ENCODE measurements at places on chromosomes 11 and 22. TPM values are rescaled to one million over a fixed set of nuclear protein-coding genes. Genes with fewer than 3 reads are reported as not detected.

GRCh38 chr11:17989306-17989705 is 23.5 kb downstream of the SERGEF start:
- DNase-seq = no peak
- peaks cover 7% of the 10 kb centered on the region for H3K36me3 ChIP-seq
- H3K27ac ChIP-seq = no peak overlapping the region

GRCh38 chr11:103528046-103528445 is 418.8 kb downstream of the DYNC2H1 start:
- H3K4me3 ChIP-seq = no peak overlapping the region
- H3K27me3 ChIP-seq = no peaks in the 10 kb centered on the region
- no peaks in the 10 kb centered on the region for H3K4me1 ChIP-seq
- no peaks in the 10 kb centered on the region for H3K36me3 ChIP-seq

The SLC5A1 gene
- 34.9 TPM for total RNA-seq

DNA sequence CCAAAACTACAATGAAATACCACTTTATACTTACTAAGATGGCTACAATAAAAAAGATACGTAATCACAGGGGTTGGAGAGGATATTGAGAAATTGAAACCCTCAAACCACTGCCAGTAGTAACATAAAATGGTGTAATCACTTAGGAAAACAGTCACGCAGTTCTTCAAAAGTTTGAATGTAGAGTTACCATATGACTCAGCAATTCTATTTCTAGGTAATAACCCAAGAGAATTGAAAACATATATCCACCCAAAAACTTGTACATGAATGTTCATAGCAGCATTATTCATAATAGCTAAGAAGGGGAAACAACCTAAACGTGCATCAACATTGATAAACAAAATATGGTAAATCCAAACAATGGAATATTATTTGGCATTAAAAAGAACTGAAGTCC is 24.4 kb upstream of the PSMA1 start:
- H3K4me1 ChIP-seq = peaks cover 30% of the 10 kb centered on the region
- no peak overlapping the region for H3K27ac ChIP-seq
- H3K4me3 ChIP-seq = no peak overlapping the region
- no peaks in the 10 kb centered on the region for H3K27me3 ChIP-seq
- no peak for DNase-seq
- no peaks in the 10 kb centered on the region for H3K36me3 ChIP-seq

DNA sequence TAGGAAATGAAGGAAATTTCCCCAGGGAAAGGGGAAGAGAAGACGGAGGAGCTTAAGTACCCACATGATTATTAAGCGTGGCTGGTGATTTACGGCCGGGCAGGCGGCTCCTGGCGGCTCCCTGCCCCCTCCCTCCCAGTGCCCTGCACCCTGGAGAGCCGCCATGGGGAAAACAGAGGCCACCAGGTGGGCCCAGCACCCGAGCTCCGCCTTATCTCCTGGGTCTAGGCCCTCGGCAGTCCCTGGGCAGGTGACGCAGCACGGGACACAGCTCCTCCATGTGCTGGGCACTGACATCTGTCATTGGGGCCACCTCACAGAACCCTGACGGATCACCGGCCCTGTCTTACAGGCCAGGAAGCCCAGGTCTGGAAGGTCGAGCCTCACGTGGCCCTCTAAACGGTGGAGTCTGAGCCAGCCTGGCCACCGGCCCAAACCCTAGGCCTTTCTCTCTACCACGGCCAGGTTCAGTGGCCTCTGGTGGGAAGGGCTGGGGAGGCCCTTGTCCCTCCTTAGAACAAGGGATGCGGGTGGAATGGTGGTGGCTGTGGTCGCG is 60.2 kb upstream of the PPARA start:
- peak overlapping the region; percentile 97 for H3K27ac ChIP-seq
- peaks cover 45% of the 10 kb centered on the region for H3K36me3 ChIP-seq
- peaks cover 100% of the 10 kb centered on the region for H3K4me1 ChIP-seq

The NFAM1 gene
- total RNA-seq = 0.74 TPM

- H3K36me3 ChIP-seq = peaks cover 65% of the 10 kb centered on the region
- DNase-seq = no peak
- H3K4me1 ChIP-seq = peaks cover 34% of the 10 kb centered on the region
- no peaks in the 10 kb centered on the region for H3K27me3 ChIP-seq
- no peak overlapping the region for H3K27ac ChIP-seq
- no peak overlapping the region for H3K4me3 ChIP-seq
Measured at GRCh38 chr22:36232715-36233401, 6.5 kb downstream of the APOL2 start.

The SNX32 gene
- 0.37 TPM for total RNA-seq

The UBXN1 gene
- 116 TPM for total RNA-seq

DNA sequence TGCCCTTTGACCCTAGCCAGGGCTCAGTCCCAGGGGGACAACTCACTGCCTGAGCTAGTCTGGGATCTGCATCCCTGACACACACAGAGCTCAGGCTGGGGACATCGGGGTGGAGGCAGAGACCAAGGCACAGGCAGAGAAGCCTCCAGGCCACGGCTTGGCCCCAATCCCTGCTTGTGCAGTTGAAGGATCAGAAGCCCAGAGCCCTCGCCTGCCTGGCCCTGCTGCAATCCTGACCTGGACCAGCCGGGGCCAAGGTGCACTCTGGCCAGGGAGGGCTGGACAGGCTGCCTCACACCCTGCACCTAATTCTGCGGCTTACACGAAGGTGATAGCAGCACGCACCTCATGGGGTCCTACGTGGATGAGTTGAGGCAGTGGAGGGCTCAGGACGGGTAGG is 34.6 kb downstream of the WNT7B start:
- H3K27ac ChIP-seq = no peak overlapping the region
- no peak overlapping the region for H3K4me3 ChIP-seq

The MIAT gene
- total RNA-seq = 2.0 TPM

The CNIH2 gene
- total RNA-seq = not detected

DNA sequence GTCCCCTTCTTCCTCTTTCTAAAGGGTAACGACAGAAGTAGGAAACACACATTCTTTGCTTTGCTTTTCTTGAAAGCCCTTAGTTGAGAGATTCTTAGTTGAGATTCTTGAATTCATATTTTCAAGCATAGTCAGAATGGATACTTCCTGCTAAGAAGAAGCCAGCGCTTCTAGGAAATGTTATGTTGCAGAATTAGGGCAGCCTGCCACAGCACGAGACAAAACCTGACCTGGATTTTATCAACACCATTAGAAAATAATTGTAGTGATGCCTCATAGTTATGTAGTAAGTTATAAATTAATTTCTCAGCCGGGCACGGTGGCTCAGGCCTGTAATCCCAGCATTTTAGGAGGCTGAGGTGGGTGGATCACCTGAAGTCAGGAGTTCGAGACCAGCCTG is 37.9 kb upstream of the NUP160 start:
- no peak for DNase-seq
- no peaks in the 10 kb centered on the region for H3K4me1 ChIP-seq
- no peaks in the 10 kb centered on the region for H3K36me3 ChIP-seq
- no peak overlapping the region for H3K4me3 ChIP-seq
- H3K27ac ChIP-seq = no peak overlapping the region
- H3K27me3 ChIP-seq = no peaks in the 10 kb centered on the region

GRCh38 chr11:117618302-117618981 is 178.6 kb downstream of the DSCAML1 start:
- no peaks in the 10 kb centered on the region for H3K36me3 ChIP-seq
- no peak overlapping the region for H3K4me3 ChIP-seq
- H3K27ac ChIP-seq = peak overlapping the region; percentile 89
- H3K27me3 ChIP-seq = no peaks in the 10 kb centered on the region
- H3K4me1 ChIP-seq = no peaks in the 10 kb centered on the region

GRCh38 chr22:37457093-37457893 is 28.9 kb downstream of the MFNG start:
- H3K4me3 ChIP-seq = no peak overlapping the region
- H3K36me3 ChIP-seq = no peaks in the 10 kb centered on the region
- peak; percentile 68 for DNase-seq
- H3K27ac ChIP-seq = no peak overlapping the region

The EMID1 gene
- total RNA-seq = 0.51 TPM

- no peaks in the 10 kb centered on the region for H3K36me3 ChIP-seq
- H3K4me1 ChIP-seq = no peaks in the 10 kb centered on the region
- no peaks in the 10 kb centered on the region for H3K27me3 ChIP-seq
- H3K27ac ChIP-seq = peak overlapping the region; percentile 69
- peak; percentile 87 for DNase-seq
Measured at GRCh38 chr11:62400760-62401159, 18.1 kb upstream of the SCGB1A1 start.

The SYCE3 gene
- not detected for total RNA-seq

DNA sequence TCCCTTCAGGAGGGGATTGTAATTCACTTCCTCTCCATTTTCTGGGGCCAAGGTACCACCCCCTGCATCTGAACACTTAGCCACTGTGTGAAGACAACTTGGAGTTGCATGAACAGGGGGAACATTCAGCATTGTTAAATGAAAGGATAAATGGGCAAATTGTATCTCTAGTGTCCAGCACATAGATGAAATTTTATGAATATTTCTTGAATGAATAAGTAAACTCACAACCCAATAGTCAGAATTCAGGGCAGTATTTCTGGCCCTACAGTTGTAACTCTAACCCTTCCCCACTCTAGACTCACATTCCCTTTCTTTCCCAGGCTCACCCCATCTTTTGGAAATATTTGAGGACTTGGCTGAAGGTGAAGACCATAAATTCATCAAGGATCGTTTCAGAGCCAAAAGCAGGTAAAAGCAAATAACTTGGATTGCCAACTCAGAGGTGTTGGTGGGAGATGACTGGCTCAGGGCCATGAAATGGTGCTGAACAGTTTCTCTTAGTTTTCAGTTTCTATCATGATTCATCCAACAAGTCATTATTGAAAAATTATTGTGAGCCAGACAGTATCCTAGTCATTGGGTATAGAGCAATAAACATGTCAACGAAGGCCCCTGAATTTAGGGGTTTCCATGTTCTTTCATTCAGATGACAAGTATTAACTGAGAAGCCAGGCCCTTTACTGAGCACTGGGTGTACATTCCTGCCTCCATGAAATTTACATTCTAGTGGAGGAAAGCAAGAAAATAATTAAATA is 33.3 kb upstream of the ZC3H12C start:
- DNase-seq = no peak
- no peak overlapping the region for H3K4me3 ChIP-seq
- no peaks in the 10 kb centered on the region for H3K27me3 ChIP-seq
- no peaks in the 10 kb centered on the region for H3K4me1 ChIP-seq
- H3K27ac ChIP-seq = no peak overlapping the region

- no peaks in the 10 kb centered on the region for H3K4me1 ChIP-seq
- H3K4me3 ChIP-seq = no peak overlapping the region
- H3K27me3 ChIP-seq = no peaks in the 10 kb centered on the region
- no peak for DNase-seq
Measured at GRCh38 chr11:29518389-29519174, 498.2 kb downstream of the KCNA4 start.

DNA sequence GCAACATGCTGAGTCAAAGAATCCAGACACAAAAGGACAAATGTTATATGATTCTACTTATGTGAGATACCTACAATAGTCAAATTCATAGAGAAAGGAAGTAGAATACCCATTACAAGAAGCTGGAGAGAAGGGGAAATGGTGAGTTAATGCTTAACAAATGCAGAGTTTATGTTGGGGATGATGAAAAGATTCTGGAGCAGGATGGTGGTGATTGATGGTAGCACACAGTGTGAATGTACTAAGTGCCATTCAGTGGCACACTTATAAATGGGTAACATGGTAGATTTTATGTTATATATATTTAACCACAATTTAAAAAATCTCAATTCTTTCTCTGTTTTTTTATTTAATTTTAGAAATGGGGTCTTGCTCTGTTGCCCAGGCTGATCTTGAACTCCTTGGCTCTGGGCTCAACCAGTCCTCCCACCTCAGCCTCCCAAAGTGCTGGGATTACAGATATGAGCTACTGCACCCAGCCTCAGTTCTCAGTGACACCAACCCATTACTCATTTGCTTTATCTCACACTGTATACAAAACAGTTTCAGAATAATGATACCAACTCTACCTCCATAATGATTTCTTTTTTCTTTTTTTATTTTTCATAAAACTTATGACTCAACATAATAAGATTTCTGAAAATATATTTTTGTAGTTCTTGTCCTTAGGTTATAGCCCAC is 9.6 kb upstream of the RELA start:
- H3K36me3 ChIP-seq = no peaks in the 10 kb centered on the region
- H3K4me3 ChIP-seq = no peak overlapping the region
- no peaks in the 10 kb centered on the region for H3K27me3 ChIP-seq
- no peak overlapping the region for H3K27ac ChIP-seq

DNA sequence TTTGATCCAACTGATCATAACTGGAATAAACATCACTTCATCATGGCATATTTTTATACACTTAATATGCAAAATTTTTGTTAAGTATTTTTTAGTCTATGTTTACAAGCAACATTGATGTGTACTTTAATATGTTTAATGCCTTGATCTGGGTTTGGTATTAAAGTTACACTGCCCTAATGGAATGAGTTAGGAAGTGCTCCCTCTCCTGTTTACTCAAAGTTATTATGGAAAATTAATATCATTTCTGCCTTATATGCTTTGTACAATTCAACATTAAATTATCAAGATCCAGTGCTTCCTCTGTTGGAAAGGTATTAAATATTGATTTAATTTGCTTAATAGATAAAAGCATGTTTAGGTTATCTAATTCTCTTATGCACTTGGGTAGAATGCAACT is 927.3 kb upstream of the RAG2 start:
- H3K27ac ChIP-seq = no peak overlapping the region
- H3K36me3 ChIP-seq = no peaks in the 10 kb centered on the region
- H3K27me3 ChIP-seq = no peaks in the 10 kb centered on the region
- no peak for DNase-seq
- no peaks in the 10 kb centered on the region for H3K4me1 ChIP-seq

The MTCH2 gene
- 52.4 TPM for total RNA-seq

DNA sequence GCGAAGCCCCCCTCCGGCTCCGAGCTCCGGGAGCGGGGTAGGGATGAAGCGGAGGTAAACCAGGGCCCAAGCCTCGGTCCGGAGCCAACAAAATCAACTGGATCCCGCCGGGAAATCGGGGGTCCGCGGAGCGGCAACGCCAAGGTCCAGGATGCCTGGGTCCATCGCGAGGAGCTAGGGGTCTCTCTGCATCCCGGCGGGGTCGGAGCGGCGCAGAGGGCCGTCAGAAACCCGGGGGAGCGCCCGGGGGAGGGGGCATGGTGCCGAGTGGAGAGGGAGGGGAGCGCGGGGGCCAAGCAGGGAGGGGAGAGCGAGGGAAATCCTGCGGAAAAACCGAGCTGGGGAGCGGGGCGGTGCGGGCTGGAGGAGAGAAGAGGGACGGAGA is 51.8 kb downstream of the SLC22A12 start:
- H3K27ac ChIP-seq = no peak overlapping the region
- no peaks in the 10 kb centered on the region for H3K27me3 ChIP-seq
- peak overlapping the region; percentile 43 for H3K4me3 ChIP-seq
- H3K4me1 ChIP-seq = no peaks in the 10 kb centered on the region
- no peak for DNase-seq

The IRAG1 gene
- total RNA-seq = 4.6 TPM

The C11orf86 gene
- total RNA-seq = not detected

GRCh38 chr11:27812341-27812740 is 112.1 kb upstream of the BDNF start:
- H3K4me3 ChIP-seq = no peak overlapping the region
- DNase-seq = no peak
- H3K36me3 ChIP-seq = no peaks in the 10 kb centered on the region
